ENCODE measurements at places on chromosomes 3 and 15.

DNA sequence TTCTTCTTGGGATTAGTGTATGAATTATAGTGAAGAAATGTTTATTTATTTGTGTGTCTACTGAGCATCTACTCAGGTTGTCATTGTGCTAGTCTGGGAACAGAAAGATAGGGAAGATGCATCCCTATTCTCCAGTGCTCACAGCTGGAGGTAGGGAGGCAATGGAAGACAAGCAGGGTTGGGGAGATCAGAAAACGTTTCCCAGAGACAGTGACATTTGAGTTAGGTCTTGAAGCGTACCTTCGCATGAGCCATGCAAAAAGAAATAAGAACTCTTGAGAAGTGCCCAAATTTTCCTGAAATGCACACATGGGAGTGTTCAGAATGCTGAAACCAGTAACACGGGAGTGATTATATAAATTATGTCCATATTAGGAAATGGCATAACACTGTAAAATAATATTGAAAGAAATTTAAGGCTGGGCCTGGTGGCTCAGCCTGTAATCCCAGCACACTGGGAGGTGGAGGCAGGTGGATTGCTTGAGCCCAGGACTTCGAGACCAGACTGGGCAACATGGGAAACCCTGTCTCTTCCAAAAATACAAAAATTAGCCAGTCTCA lies 5.3 kb upstream of the CEMIP start:
- no peak for DNase-seq

DNA sequence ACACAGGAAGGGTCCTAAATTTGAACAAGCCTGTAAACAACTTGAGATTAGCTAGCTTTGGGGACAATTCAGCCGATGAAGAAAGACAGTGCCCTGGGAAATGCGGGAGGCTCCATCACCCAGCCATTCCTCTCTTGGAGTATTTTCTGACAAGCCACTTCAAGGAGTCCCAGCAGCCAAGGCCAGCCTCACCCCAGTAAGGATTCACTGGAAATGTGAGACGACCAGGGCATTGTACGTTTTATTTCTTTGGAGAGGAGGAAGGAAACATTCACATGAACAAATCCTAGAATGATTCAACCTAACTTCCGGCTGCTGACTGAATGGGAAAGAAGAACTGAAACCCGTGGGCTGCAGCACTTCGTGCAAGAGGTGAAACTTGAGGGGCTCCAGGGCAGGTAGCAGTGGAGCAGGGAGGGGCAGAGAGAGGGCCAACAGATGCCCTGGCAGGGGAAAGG lies 116.4 kb upstream of the ARHGEF3 start:
- no peak for DNase-seq

GRCh38 chr3:119340014-119340413 lies 45.8 kb downstream of the ARHGAP31 start:
- no peak for DNase-seq

GRCh38 chr3:124768812-124769211 lies 38.6 kb downstream of the UMPS start:
- DNase-seq = no peak

- DNase-seq = no peak
Measured at GRCh38 chr3:122364490-122364889, 18.5 kb downstream of the MIX23 start.

DNA sequence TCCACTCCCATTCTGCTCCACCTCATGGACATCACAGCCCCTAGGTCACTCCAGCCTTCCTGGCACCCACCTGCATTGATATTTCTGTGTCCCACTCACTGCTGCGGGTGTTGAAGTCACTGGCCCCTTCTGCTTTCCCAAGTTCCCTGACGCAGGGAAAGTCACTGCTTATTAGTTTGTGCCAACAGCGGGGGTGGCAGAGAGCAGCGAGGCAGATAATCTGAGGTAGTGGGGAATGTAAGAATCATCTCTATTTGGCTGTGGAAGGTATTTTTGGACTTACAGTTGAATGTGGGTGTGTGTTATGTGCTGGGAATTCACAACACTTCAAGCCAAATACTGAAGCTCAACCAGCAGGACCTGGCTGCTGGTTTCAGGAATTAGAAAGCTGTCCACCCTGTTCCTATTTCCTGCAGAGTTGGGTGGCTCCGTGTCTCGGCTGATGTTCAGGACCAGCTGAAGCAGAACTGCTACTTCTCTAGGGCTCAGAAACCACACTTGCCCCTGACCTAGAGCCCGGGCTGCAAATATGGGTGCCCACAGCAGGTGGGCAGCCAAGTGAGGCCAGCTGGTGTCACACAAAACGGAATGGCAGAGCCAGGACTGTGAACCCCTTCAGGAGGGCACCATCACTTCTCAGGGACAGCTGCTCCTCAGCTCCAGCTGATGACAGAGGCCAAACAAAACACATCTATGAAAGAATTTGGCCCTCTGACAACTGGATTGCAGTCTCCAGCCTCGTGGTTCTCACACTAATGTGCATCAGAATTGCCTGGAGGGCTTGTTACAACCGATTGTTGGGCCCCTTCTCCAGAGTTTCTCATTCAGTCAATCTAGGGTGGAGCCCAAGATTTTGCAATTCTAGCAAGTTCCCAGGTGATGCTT lies 57.7 kb downstream of the SEMA5B start:
- DNase-seq = no peak

GRCh38 chr15:78341057-78341987 lies 1.2 kb downstream of the CRABP1 start:
- DNase-seq = no peak

DNA sequence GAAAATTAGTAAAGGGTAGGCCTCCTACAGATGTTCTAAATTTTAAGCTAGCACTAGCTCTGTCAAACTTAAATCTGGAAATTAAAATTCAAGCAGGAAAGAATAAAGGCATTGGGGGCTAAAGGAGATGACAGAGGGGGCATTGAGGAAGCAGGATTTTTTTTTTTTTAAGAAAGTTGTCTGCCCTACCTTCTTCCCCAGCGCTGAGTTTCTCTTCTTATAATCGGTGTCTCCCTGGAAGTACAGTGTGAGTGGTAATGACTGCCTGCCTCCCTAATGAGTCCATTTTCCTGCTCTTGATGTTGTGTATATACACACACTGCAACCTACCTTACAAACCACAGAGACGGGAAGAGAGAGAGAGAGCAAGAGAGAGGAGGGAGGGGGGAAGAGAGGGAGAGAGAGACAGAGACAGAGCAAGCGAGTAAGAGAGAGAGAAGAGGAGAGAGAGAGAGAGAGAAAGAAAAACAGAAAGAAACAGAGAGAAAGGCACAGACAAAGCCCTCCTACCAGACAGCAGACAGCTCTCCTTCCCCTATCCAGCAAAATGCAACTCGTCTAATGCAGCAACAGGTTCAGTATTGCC lies 47.0 kb downstream of the ZBTB20 start:
- no peak for DNase-seq

GRCh38 chr3:79018265-79018664 lies 749.5 kb downstream of the ROBO1 start:
- DNase-seq = no peak

DNA sequence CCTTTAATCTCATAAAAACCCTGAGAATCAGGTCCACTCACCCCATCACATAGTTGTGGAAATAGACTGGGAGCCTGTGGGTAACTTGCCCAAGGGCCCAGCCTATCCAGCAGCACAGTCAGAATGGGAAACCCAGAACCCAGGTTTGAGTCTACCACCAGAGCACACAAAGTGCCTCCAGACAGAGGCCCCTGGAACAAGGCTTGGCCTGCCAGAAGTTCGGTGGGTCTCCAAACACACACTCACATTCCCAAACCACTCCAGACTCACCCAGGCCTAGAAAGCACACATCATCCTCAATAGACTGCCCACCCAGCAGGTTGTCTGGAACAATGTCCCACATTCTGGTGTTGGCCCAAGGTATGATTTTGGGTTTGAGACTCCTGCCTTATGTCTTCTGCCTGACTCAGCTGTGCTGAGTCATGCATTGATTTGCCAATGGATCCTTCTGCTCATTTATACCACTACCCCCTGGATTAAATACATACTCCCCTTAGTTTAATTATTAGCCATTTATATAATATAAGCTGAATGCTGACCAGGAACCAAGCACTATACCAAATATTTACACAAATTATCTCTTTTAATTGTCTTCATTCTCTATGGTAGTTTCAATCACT lies 4.5 kb downstream of the SLC12A8 start:
- DNase-seq = no peak

DNA sequence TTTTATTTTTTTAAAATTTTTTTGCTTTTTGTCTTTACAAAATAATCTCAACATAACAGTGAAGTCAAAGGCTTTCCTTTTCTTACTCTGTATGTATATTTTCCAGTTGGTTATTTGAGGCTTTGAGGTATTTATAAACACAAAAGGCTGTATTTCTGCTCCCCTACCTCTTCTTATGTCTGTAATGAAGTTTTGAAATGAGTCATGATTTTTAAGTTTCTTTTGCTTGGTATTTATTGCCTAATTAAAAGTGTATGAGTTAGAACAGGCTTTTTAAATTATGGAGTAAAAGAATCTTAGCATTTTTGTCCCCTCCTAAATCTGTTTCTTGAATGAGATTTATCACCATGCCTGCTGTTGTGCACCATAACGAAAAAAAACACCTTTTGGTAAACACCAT lies 66.0 kb downstream of the DCUN1D1 start:
- DNase-seq = no peak

- no peak for DNase-seq
Measured at GRCh38 chr3:183506674-183507320, 48.7 kb downstream of the KLHL6 start.

DNA sequence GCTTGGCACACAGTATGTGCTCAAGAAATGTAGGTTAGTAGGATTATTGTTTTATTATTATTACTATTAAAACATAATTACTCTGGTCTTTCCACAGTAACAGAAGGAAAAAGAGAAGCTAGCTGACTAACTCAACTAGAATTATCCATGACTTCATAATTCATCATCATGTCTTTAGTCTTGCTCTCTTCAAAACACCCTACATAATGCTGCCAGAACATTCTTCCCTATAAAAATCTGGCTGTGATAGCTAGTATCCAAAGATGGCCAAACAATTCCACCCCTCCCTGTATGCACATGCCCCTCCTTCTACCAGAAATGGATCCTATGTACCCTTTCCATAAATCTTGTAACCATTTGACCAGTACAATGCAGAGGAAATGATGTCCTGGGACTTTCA lies 48.8 kb upstream of the SRGAP3 start:
- DNase-seq = no peak

DNA sequence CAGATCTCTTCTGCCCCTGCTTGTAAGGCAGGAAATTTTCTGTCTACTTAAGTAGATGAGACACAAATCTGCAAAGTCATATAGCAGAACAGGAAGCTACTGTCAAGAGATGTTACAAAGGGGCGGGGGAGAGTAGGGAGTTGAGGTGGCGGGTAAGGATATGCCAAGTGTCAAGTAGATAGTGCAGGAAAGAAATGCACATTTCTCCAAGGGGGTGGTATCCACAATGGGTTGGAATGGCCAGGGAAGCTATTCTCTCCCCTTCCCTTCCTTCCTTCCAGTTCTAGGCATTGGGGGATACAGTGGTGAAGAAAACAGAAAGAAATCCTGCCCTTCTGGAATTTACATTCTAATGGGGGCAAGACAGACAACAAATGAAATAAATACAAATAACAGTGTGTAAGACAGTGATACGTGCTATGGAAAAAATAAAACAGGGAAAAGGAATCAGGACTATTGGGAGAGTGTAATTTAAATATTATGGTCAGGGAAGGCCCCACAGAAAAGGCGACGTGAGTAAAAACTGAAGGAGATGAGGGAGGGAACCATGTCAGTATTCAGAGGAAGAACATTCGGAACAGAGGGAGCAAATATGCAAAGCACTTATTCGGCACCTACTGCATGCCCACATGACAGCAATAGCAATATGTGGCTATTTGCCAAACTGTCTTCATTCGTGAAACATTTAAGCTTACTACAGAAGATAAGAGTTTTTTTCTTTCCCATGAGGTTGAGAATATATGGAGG lies 42.8 kb upstream of the RNU6-1 start:
- DNase-seq = no peak

- no peak for DNase-seq
Measured at GRCh38 chr3:117234331-117234730, 524.8 kb downstream of the TUSC7 start.

DNA sequence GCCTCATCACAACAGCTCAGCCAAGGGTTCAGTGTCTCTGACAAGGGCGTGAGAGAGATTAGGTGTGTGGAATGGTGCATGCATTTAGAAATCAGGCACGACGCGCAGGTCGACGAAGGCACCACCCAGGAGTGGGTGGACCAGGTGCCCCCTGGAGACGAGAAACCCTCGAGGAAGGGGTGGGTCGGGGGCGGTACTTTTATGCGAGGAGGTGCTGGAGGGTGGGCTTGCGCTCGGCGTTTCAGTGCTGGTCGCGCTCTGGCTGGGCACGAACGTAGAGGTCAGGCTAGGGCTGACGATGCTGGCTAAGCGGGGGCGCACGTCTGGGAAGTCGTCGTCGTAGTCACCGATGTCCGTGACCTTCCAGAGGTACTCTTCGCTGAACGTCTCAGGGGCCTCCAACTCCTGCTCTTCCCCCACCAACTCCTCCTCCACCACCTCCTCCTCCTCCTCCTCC lies 393 bp downstream of the ERICH6 start:
- no peak for DNase-seq

DNA sequence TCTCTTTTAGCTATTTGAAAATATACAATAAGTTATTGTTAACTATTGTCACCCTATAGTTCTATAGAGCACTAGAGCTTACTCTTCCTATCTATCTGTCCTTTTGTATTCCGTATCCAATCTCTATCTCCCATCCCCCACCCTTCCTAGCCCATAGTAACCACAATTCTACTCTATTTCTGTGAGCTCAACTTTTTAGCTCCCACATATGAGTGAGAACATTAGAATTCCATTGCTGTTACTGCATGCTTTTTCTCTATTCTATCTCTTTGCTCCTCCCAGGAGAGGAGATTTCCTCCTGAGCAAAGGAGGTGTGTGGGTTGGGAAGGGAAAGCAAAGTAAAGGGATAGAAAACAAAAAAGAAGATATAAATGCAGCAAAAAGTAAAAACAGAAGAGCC lies 105.6 kb upstream of the SLC4A7 start:
- no peak for DNase-seq

- no peak for DNase-seq
Measured at GRCh38 chr3:175526609-175527280, 667.6 kb downstream of the NAALADL2 start.

- DNase-seq = no peak
Measured at GRCh38 chr3:170154569-170155143, 26.9 kb downstream of the PHC3 start.

GRCh38 chr3:196255776-196256175 lies 31.8 kb downstream of the PCYT1A start:
- no peak for DNase-seq

DNA sequence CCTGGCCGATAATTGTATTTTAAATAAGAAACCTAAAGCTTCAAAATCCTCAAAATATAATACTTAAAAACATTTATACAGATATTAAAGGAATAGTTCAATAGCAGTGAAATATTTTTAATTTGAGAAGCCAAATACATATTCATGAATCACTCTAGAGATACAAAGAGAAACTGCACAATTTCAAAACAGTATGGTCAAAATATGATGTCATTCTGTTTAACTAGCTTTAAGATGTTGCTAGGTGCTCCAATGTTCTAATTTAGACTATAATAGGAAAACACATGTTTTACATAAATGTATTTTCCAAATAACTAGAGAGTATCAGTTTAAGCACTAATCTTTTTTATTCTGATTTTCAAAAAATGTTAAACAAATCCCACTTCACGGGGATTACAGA lies 10.3 kb upstream of the NRROS start:
- no peak for DNase-seq

GRCh38 chr15:87144775-87145174 lies 1065.1 kb downstream of the AGBL1 start:
- no peak for DNase-seq

GRCh38 chr3:21330293-21330692 lies 420.7 kb downstream of the ZNF385D start:
- no peak for DNase-seq

- DNase-seq = no peak
Measured at GRCh38 chr15:66614456-66614855, 48.7 kb upstream of the LCTL start.

- DNase-seq = peak; percentile 77
Measured at GRCh38 chr15:96330450-96331143, at the start of gene NR2F2. Gene NR2F2, plus strand, starts transcription at chr15:96330700. Its CDS starts 1,406 bp downstream, at chr15:96332106.
